ENCODE measurements at places on chromosomes 13 and 19.
A peak's percentile ranks its signal among the peaks of the same experiment; 100 is the strongest.

GRCh38 chr19:18683109-18683957, at the start of gene CRTC1:
TSS of gene CRTC1 (plus strand) at chr19:18683680. CDS start at chr19:18683703, 23 bp downstream.
- DNase-seq: peak; percentile 66

GRCh38 chr13:24247016-24247415, 62.4 kb upstream of the C1QTNF9 start:
- no peak for DNase-seq

- no peak for DNase-seq
Observed at GRCh38 chr13:33353210-33353609, 67.7 kb upstream of the STARD13 start.

- no peak for DNase-seq
Observed at GRCh38 chr19:38878575-38879399, 712 bp upstream of the RINL start.

- DNase-seq: no peak
Observed at GRCh38 chr19:35942235-35942634, 6.1 kb downstream of the LRFN3 start.

GRCh38 chr13:102402290-102402689, 442 bp upstream of the FGF14 start:
- DNase-seq: no peak

- no peak for DNase-seq
Observed at GRCh38 chr13:49997955-49998354, 1.1 kb downstream of the TRIM13 start.

DNA sequence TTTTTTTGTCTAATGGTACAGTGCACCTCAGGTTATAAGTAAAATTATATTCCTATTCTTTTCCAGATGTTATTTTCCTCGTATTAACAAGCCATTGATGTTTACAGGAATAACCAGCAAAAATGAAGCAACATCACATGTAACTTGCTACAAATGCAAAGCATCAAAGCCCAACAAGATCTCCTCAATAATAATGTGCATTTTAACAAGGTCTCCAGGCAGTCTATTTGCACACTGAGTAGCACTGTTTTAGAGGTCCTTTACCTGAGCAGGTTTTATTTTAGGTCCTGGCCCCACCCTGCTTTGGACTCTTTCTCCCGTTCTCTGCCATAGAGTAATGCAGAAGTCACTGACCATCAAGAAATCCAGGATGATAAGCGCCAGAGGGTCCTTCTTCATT, 298.4 kb downstream of the FGF14 start:
- DNase-seq: no peak

GRCh38 chr13:101474419-101474957, 22.0 kb downstream of the ITGBL1 start:
- no peak for DNase-seq

- DNase-seq: no peak
Observed at GRCh38 chr13:111183087-111183645, 68.1 kb downstream of the ARHGEF7 start.

DNA sequence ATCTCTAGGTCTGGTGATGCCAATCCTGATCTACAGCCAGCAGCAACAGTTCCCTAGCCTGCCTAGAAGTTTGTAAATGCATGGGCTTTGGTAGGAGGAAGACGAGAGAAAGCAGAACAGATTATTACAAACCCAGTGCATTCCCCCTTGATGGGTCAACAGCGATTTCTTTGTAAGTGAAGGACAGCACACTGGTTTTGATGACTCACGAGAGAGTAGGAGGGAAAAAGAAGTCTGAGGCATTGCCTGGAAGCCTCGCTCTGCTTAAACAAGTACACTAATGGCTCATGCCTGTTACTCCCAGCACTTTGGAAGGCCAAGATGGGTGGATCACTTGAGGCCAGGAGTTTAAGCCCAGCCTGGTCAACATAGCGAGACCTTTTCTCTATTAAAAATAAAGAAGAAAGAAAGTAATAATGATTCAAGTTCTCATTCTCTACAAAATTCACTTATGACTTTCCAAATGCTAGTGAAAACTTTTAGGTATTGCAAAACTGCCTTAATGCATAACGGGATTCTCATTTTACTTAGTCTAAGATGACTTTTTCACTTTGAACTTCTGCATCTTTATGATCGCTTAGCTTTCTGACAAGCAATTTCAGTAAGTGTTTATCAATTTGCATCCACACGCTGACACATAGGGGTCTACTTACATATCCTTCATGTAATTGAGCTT, 47.7 kb upstream of the USPL1 start:
- DNase-seq: no peak

- no peak for DNase-seq
Observed at GRCh38 chr13:44032802-44033201, 153.1 kb downstream of the LACC1 start.

DNA sequence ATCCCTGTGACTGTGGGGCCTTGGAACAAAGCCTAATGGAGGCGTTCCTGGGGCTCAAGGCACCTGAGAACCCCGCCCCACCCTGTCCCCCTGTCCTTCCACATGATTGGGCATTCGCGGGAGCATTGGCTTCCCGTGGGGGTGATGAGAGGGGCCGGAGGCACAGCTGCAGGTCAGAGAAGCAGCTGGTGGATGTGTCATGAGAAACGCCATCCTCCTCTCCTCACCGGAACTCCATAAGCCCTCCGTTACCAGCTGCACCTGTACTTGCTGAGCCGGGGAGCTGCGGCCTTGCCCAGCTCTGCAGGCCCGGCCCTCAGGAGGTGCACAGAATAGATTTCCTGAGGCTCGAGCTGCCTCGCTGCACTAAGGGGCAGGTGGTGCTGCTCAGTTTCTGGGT, 42.0 kb downstream of the CAPN12 start:
- DNase-seq: no peak

GRCh38 chr19:54521860-54522513, 19.4 kb downstream of the LAIR2 start:
- DNase-seq: no peak

GRCh38 chr13:30346153-30346788, 38.9 kb upstream of the KATNAL1 start:
- no peak for DNase-seq

GRCh38 chr13:47317356-47317755, 420.5 kb upstream of the HTR2A start:
- no peak for DNase-seq

DNA sequence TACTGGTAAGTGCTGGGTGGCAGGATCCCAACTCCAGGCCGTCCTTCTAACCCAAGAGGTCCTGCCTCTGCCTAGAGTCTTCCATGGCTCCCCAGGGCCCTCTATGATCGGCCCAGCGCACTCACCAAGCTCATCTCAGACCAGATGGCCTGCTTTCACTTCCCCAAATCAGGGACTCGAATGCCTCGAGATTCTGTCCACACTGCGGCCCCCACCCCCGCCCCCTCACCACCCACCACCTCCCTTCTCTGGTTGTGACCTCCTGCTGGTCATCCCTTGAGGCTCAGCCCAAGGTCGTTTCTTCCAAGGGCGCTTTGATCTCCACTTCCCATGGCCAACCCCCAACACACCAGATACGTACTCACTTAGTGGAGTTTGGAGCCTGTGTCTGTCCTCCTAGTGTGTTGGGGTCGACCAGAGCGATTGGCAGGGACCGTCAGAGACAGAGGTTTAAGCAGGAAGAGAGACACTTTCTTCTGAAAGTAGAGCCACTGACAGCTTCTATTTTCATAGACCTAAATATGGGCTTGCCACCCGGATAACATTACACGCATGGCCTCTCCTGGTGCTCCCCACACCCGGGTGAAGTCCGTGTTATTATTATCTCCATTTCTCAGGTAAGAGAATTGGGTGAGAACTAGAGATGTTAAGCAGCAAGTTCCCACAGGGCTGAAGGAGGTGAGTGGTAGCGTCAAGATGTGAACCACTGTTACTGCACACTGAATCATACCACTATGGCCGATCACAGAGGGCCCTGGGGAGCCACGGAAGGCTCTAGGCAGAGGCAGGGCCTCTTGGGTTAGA, at the start of gene FCER2:
Gene FCER2 (minus strand): TSS at position 478 of the 804 bp plus-strand sequence. CDS start 2,371 bp downstream, outside the sequence.
- no peak for DNase-seq

GRCh38 chr13:76886292-76887075, at the start of gene KCTD12:
TSS of gene KCTD12 (minus strand) at chr13:76886405. CDS start at chr13:76886148, 257 bp downstream.
- DNase-seq: peak; percentile 13

- DNase-seq: no peak
Observed at GRCh38 chr19:34976611-34977010, 12.6 kb upstream of the ZNF792 start.

DNA sequence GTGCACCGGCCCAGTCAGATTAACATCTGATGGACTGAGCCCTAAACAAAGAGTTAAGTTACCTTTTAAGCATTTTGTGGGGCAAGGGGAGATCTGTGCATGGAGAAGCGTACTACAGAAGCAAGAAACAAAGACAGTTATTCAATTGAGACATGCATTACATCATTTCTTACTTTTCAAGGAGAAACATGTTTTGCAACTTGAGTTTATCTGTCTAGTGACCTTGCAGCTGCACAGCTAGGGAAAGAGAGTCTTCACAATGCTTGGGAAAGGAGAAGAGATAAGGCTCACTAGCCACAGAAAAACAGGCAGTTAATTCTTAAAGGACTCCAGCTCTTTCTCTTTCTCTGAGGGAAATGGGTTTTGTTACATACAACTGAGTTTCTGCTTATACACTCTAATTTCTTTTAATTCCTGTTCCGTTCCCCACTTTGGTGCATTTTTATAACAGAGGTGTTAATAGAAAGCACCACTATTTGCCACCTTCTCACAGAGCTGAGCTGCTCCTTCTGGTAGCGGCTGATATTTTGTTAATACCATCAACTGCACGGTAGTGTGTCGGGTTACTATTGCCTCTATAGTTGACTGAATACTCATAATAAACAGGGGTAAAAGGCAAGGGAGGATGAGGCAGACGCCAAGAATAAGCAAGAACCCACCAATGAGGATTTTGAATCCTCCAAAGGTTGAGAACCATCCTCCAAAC, 55.9 kb downstream of the ZNF431 start:
- DNase-seq: no peak
